ENCODE measurements at places on chromosomes 7 and 10.

- DNase-seq: no peak
Observed at GRCh38 chr10:1035201-1035600, 9.5 kb upstream of the IDI2 start.

DNA sequence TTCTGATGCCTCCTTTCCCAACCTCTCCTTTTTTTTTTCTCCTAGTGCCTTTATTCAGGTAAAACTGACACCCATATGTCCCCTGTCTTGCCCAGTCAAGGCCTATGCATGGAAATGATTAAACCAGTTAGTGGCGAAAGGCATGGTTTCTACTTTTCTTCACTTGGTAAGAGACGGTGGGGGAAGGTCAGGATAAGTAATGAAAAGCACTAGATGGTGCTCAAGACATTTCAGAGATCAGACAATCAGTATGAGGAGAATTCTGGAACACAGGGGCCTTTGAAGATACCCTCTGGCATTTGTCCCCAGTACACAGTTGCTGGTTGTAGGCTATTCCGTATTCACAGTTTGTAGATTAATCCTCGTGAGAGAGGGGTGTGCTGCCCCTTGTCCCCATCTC is 121.2 kb downstream of the RTKN2 start:
- no peak for DNase-seq

GRCh38 chr10:110863361-110863760 is 8.4 kb upstream of the PDCD4 start:
- DNase-seq: no peak

- no peak for DNase-seq
Observed at GRCh38 chr7:67595431-67596180, 599.0 kb downstream of the TYW1 start.

GRCh38 chr7:133575726-133576440 is 323.0 kb downstream of the EXOC4 start:
- DNase-seq: no peak

DNA sequence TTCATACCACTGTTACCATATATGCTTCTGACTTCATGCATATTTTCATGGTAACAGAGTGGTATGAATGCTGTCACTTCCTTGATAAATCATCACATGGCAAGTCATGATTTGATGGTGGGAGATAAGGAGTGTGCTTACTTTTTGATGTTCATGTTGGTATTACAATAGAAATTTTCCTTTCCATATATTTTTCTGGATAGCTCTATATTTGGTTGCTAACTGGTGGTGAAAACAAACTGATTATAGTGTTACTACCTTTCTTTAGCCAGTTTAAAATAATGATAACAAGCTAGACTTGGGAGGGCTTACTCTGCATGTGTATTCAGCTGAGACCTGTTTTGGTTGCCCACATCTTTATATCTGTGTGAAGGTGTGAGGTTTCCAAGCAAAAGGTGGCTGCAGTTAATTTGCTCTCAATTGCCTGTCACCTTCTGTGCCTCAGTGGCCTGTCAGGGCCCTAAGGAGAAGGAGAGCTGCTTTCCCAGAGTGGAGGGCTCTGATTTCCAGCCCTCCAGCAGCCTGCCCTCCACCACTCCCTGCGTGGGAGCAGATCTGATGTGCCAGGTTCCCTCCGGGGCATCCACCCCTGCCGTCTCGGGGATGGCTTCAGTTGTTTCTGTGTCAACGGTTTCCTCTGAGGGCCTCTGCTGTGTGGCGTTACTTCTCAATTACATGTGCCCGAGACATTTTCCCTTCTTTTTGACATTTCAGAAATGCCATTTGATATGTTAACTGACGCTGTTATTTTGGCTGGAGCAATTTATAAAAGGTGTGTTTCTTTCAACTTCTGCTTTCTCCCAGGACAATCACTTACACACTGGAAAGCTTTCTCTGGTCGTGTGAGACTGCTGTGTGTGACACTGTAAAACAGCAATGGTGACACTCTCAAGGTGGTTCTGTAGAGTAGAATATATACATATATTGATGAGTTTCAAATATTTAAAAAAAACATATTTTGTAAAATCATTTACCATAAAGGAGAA is 107.7 kb upstream of the KLF6 start:
- no peak for DNase-seq

DNA sequence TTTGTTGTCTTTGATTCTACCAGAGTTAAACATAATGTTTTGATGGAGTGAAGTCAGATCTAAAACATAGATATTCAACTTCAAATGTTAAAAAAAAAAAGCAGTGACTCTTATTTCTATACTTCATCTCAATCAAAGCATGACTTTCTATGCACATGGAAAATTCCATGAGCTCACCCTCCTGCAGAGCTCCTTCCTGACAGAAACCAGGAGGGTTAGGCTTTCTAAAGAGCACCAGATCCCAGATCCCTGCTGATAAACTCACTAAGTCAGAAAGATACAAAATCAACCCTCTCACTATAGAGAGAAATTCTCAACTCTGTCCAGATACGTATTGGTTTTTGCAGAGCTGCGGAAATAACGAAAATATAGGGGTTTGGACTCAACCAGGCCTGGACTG is 122.6 kb downstream of the FAM107B start:
- no peak for DNase-seq

- no peak for DNase-seq
Observed at GRCh38 chr7:108145401-108145800, 15.2 kb upstream of the LAMB4 start.

GRCh38 chr10:24246365-24246764 is 37.4 kb downstream of the KIAA1217 start:
- no peak for DNase-seq

GRCh38 chr7:123738356-123738755 is 10.4 kb downstream of the WASL start:
- no peak for DNase-seq

- DNase-seq: no peak
Observed at GRCh38 chr7:30977222-30977621, 13.5 kb downstream of the GHRHR start.

DNA sequence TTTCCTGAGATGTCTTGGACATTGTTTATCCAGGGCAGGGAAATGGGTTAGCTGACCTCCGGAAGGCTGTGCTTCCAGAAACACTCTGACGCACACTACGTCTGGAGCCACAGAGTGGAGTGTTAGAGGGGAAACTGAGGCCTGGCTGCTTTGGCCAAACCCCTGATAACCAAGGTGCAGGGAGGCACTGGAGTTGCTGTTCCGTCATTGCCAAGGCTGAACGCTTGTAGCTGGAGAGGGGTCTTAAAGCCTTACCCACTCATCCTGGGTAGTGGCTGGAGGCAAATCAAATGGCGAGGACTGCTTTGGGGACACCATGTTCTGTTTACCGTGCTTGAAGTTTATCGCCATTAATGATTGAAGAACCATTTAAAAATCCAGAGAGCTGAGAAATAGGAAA is 604.1 kb upstream of the FOXK1 start:
- DNase-seq: no peak

GRCh38 chr7:120273476-120273975 is 551 bp downstream of the KCND2 start:
- DNase-seq: no peak

- DNase-seq: peak; percentile 87
Observed at GRCh38 chr10:67849331-67850011, 11.5 kb upstream of the DNAJC12 start.

Measured in T1000 (cell line).